LHCN-M2 (cell line): ENCODE measurements at places on chromosomes 2 and 18. TPM values are rescaled to one million over a fixed set of nuclear protein-coding genes. Genes with fewer than 3 reads are reported as not detected.

DNA sequence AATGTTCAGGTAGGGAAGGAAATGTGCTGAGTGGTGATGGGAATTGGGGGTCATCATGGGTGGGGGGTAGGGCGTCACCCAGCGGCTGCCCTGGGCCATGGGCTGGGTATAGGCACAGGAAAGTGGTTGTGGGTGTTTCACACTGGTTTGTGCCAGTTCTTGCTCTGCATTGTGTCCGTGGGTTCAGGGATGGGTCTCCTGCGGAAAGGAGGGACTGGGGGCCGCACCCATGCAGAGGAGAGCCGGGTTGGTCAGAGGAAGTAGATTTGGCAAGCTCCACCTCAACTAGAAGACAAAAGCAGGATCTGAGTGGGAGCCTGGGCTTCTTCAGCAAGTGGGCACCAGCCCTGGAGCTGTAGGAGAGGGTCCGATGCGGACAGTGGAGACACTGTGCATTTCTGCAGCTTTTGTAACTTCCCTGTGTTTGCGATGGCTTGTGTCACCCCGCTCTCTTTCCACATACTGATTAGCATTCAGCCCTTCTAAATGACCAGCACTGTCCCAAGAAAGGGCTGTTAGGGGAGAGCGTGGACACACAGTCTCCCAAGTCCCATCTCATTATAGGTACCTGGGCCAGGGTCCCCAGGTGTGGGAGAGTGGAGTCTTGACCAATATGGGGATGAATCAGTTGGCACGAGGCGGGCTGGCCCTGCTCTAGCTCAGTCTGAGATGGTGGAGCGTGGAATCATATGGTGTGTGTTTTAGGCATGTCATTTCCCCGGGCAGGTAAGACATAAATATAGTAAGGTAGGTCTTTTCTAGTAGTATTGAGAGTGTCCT, 67.2 kb downstream of the LRRFIP1 start:
- no peak for DNase-seq

GRCh38 chr2:75375646-75376582, 176.6 kb upstream of the TACR1 start:
- peak; percentile 21 for DNase-seq

DNA sequence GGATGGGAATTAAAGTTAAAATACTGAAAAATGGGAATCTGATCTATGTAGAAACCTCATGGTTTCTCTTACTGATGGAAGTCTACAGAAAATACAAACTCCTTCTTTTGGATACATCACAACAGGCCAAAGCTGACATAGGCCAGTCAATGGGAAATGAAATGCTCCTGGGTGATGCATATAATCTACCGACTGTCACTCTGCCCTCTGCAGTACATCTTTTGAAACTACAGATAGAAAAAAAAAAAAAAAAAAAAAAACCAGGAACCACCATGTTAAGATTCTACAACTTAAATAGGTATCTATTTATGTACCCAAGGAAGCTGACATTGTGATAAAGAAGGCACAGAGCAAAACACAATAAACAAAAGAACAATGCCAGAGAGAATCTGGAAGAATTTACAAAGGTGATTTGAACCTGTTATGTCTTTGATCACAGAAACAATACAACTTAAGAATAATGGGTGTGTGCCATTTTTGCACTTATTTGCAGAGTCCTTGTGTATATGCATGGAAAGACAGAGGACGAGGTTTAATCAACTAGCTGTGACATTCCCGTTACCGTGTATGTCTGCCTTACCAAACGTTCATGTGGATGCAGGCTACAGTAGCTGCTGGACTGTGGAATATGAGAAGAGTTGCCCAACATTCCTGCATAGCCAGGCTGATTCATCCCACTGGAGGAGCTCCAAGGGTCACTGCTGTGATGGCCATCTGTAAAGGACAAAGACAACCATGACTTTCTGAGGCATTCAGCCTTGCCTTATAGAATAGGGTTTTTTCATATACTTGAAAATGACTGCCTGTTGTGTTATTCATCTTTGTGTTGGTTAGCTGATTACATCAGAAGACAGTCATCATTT, 312.7 kb downstream of the TCF4 start:
- peak; percentile 91 for DNase-seq

GRCh38 chr2:144143294-144144151, 376.4 kb downstream of the ZEB2 start:
- DNase-seq: no peak

DNA sequence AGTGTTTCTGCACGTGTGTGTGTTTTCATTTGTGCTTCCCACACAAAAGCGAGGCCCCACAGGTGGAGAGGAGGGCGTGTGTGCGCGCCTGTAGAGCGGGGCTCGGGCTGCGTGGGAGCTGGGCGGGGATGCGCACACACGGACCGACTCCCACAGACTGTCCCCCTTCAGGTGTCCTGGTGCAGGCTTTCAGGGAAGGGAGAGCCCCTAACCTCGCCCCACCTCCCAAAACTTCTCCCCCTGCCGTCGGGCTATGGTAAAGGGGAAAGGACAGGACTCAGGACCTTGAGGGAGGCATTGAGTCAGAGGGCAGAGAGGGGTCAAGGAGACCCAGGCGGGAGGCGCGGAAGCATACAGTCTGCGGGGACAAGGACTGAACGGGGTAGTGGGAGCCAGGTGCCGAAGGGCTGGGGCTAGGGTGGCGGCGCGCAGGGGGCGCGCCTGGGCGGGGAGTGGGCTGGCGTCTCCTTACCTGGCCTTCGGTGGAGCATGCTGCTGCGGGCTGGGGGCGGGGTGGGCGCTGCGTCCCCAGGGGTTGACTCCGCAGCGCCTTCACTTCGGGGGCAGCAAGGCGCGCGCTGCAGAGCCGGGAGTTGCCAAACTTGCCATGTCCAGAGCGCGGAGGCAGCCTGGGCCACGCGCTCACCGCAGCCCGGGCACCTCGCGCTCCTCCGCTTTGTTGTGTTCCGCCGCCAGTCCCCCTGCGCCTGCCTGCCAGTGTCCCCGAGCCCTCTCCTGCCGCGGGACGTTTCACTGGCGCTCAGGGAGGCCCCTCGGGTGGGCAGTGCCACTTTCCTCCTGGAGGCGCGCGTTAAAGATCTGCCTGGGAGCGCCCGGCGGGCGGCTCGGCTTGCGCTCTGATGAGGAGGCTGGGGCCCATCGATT, 302.0 kb downstream of the NCKAP5 start:
- no peak for DNase-seq

RAD51AP2 gene
- under 0.01 TPM in 1 of 2 replicates, not detected in the other for total RNA-seq

RFTN2 gene
- 0.40 and 0.83 TPM in 2 replicates for total RNA-seq

DNA sequence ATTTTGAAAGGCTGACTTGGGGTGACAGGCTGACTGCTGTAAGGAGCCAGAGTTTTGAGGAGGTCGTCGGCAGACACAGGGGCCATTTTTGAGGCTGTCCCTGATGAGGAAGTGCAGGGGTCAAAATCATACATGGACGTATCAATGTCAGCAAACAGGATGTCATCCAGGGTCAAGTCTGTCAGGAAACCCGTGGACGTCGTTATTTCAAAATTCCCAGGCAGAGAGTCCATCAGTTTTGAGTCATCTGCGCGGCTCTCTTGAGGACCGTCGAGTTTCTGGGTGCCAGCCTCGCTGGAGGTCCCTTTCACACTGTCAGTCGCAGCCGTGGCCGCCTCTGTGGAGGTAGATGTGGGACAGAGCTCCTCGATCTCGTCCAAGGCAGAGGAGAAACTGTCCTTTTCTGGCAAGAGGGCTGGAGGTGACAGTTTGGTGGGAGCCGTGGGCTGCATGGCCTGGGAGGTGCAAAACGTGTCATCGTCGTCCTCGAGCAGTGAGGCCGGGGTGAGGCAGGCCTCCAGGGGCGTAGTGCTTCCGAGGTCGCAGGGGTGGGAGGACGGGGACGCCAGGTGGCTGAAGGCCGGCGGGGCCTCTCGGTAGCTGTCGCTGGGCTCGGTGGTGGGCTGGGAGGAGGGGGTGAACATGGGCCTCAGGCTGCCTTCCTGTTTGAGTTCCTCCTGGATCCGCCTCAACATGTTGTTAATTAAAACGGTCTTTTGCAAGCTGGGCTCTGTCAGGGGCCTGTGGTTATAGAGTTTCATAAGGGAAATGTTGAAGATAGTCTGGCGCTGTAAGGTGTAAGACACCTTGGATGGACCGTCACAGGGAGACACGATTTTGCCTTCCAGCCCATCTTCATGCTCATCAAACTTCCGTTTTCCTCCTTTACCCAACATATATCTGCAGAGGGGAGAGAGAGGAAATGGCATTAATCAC, 17.5 kb downstream of the SERTAD2 start:
- DNase-seq: no peak

NAT8 gene
- not detected in 2 replicates for total RNA-seq

HOXD13 gene
- not detected in 2 replicates for total RNA-seq

C2orf15 gene
- total RNA-seq: not detected in 2 replicates

DNA sequence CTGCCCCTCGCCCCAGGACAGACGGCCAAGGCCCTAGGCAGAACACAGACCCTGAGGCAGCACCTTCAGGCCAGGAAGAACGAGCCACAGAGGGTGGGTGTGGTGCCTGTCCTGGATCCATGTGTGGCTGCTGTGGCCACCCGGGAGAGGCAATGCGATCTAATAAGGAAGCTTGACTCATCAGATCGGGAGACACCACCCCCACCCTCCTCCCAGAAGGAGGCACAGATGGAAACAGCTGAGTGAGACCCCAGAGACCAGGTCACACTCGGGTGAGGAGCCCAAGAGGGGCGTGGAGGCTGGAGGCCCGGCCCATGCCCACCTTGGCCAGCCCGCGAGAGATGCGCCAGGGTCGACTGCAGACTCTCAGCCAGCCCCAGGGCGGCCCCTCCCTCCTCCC, 20.3 kb downstream of the KCNG2 start:
- DNase-seq: no peak

GRCh38 chr2:178066890-178067669, 5.5 kb downstream of the PDE11A start:
- peak; percentile 27 for DNase-seq

GRCh38 chr2:75728614-75729419, 18.1 kb upstream of the GCFC2 start:
- no peak for DNase-seq

DNA sequence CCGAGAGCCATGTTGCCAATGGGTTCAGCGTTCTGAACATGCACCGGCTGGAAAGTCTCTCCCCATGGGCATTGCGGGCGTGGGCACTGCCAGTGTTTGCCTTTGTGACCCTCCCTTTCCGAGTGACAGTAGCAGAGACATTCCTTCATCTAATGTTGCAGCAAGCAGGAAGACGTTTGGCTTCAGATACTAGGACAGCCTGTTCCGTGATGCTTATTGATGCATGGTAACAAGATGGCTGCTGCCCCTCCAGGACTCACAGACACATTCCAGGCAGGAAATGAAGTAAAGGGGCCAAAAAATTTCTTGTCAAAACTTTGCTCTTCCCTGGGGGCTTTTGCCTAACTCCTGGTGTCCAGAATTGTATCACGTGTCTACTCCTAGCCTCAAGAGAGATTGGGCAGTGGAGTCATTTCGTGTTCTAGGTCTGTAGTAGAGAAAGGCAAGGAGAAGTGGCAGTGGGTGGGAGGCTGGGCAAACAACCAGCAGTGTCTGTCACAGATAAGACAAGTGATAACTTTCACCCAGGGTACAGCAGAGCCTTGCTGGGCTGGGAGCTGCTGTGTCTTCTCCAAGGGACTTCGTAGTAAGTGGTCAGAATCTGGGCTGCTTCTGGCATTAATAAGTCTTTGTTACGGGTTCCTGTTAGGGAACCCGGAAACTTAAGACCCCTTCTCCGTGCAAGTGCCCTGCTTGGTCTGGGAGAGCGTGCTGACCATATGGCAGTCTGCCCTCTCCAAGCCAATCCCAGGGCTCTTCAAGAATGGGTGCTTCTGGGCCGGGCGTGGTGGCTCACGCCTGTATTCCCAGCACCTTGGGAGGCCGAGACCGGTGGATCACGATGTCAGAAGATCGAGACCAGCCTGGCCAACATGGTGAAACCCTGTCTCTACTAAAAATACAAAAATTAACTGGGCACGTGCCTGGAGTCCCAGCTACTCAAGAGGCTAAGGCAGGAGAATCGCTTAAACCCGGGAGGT, 93.5 kb downstream of the TFCP2L1 start:
- no peak for DNase-seq

GRCh38 chr2:152513681-152514080, 178.7 kb downstream of the FMNL2 start:
- DNase-seq: peak; percentile 76

GRCh38 chr18:6088432-6088831, 193.1 kb upstream of the TMEM200C start:
- DNase-seq: no peak

DNA sequence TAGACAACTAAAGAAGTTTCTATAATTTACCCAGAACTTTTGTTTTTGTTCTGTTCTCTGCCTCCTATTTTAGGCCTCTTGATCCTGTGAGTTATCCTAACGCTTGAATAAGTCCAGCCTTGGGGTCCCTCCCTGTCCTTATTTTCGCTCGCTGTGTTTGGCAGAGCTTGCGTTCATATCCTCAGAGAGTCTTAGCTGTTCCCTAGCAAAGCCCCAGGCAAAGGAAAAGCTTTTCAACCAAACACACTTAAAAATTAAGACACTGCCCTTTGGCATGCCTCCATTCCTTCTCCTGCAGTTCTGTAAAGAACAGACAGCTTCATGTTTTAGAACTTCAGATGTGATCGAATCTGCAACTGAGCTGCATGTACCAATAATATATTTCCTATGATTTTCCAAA, 517.2 kb downstream of the SUCLG1 start:
- DNase-seq: no peak

GRCh38 chr2:132503701-132504100, 87.1 kb downstream of the GPR39 start:
- no peak for DNase-seq

MROH2A gene
- not detected in 2 replicates for total RNA-seq

DNA sequence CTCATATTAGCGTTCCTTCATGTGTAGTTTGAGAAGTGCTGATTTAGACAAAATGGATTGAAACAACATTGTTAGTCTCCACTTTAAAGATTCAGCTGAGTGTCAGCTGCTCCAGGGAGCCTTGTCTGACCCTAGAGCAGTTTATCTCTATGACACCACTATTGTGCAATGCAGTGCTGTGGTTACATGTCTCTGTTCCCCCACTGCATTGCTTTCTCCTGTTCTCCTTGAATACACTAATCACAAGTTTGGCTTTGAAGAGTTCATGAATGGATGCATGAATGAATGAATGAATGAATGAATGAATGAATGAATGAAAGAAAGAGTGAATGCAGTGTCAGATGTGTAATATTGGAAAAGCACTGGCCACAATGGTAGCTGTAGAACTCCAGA, 38.3 kb downstream of the GCG start:
- peak; percentile 92 for DNase-seq

- no peak for DNase-seq
These were observed 42.1 kb upstream of the SERTAD2 start for GRCh38 chr2:64695721-64696261.

ASB3 gene
- total RNA-seq: 16.9 and 18.7 TPM in 2 replicates

NEU2 gene
- not detected in 2 replicates for total RNA-seq

GRCh38 chr2:158809816-158810215, 14.7 kb downstream of the DAPL1 start:
- peak; percentile 25 for DNase-seq

SPP2 gene
- not detected in 2 replicates for total RNA-seq
